CD4-positive, alpha-beta T cell (primary cell): ENCODE measurements at places on chromosomes 16 and 17.

- DNase-seq: no peak
Observed at GRCh38 chr16:85595812-85596502, 17.2 kb upstream of the GSE1 start.

DNA sequence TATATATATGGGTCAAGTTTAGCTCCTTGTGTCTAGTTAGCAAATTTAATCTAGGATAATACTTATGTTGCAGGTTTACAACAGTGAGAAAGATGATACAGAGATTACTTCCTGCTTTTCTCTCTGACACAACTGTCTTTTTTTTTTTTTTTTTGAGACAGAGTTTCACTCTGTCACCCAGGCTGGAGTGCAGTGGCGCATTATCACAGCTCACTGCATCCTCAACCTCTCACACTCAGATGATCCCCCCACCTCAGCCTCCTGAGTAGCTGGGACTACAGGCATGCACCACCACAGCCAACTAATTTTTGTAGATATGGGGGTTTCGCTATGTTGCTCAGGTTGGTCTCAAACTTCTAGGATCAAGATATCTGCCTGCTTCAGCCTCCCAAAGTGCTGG lies 706.9 kb upstream of the SOX9 start:
- no peak for DNase-seq

DNA sequence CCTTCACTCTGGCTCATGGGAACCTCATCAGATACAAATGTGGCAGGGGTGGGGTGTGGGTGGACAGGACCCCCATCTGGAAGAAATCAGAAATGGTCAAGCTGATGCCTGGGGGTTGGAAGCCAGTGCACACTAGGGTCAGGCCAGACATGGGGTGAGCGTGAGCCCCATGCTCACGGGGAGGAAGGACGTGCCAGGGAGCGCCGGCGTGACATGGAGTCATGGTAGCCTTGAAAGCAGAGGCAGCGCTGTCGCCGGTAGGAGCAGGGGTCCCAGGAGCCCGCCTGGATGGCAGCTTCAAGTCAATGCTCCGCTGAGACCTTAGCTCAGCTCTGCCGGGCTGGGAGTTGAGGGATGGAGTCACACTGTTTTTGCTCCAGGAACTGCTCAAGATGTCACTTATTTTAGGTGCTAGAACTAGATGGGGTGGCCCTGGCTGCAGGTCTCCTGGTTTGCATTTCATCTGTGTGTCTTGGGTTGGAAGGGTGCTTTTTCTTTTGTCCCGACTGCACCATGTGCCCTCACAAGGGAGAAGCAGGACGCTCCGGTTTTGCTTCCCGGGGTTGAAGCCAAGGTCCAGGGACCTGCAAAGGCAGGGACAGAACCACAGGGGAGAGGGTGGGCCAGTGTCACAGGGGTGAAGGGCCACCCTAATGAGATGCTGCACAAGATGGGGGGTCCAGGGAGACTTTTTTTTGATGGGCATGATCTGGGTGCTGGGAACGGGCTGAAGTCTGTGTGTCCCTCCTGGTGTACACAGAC lies 51.4 kb downstream of the USP22 start:
- peak; percentile 20 for DNase-seq

GRCh38 chr17:80937462-80938381 lies 53.9 kb upstream of the CHMP6 start:
- no peak for DNase-seq

DNA sequence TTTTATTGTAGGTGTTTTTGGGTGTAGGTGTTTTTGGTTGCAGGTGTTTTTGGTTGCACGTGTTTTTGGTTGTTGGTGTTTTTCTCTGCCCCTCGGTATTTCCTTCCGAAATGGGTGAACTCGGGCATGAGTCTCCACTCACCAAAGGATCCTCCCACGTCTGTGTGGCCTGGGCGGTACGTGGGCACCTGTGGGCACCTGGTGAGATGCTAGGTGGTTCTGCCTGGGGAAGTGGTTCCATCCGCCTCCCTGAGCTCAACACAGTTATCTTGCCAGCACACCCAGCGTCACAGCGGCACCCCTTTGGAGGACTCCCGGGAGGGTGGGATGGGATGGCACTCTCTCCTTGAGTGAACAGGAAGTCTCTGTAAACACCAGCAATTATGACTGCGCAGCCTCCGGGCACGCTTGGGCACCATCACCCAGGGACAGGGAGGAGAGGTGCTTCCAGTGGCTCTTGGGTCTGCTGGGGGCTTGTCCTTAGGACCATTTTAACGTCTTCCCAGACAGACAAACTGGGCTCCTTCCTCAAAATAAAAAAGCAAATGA lies 29.8 kb downstream of the COX4I1 start:
- no peak for DNase-seq

GRCh38 chr17:10421900-10422542 lies at the start of gene MYH8:
TSS of gene MYH8 (minus strand) at chr17:10421950. CDS start at chr17:10420227, 1,723 bp downstream.
- DNase-seq: no peak

DNA sequence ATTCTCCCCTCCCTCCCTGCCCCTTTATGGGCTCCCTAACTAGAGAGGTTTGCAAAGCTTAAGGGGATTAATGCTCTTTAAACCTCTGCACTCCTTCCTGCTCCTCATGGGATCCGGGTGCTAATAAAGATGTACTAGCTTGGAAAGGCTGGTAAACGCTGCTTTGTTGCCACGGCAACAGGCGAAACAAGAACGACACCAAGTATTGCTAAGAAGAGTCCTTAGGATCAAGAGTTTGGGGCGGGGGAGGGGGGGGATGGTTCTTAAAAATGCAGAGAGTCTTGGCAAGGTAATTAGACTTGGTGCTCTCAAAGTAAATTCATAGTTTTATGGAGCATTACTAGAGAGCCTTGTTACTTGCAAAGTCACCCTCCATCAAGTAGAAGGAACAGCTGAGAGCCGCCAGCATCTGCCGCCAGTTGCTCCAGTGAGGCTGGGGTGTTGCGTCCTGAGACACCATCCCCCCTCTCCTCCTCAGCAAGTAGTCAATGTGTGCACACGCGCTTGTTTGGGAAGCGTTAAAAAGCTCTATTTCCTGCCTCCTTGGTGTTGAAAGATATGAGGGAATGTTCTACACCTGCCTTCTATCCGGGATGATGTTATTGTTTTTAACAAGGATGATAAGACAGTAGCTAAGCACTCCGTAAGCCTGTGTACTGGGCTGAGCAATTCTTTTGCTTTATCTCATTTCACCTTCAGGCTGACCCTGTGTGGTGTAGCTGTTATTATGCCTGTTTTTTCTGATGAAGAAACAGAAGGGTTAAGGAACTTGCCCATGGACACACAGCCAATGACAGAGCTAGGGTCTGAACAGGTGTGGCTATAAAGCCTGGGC lies 190.9 kb downstream of the CCDC182 start:
- DNase-seq: no peak

GRCh38 chr17:4163951-4164350 lies 21.0 kb downstream of the CYB5D2 start:
- DNase-seq: no peak

DNA sequence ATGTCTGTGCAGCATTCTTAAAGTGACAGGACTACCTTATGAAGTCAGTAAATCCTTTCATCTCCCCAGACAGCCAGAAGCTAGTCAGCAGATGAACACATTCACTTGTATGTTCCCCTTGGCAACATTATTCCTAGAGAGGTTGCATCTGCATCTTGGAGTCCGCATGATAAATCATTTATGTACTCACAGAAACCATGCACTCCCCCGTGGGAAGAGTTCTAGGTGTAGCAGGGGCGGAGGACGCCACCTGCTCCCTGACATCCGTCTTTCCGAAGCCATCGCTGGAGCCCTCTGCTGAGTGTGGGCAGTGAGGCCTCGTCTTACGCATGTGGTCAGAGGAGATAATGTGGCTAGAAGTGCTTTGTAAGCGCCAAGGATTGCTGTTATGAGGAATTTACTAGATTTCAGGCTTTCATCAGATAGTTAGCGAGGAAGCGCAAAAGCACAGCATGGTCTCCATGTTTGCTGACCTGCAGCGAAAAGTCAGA lies 144.5 kb downstream of the RPTOR start:
- DNase-seq: no peak

- no peak for DNase-seq
Observed at GRCh38 chr17:27396941-27397340, 59.3 kb upstream of the KSR1 start.

GRCh38 chr16:66468321-66468965 lies 41.3 kb downstream of the BEAN1 start:
- no peak for DNase-seq

- DNase-seq: no peak
Observed at GRCh38 chr16:89709716-89710432, 8.4 kb upstream of the SPATA2L start.

- no peak for DNase-seq
Observed at GRCh38 chr16:75394941-75395340, 38.4 kb downstream of the CFDP1 start.

DNA sequence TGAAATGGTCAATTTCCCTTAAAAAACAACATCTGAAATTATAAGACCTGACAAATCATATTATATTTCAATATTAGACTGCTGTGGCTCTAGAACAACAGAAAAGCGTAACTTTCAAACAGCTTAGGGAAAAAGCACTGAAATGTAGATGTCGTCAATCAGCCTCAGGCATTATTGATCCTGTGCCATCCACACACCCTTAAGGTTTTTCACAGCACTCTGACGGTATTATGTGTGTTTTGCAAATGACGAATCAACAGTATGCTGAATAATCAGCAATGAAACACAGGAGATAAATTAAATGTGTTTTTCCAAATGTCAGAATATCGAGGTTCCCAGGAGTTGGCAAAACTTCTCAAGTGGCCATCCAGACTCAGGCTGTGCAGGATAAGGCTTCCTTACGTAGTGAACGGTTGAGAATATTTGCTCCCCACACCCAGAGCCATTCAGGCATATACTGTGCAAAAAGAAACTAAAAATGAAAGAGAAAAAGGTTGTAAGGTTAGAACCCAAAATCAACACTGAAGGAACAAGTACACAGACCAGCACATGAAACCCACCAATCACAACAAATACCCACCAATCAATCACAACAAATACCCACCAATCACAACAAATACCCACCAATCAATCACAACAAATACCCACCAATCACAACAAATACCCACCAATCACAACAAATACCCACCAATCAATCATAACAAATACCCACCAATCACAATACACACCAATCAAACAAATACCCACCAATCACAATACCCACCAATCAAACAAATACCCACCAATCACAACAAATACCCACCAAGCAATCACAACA lies 7.7 kb upstream of the MBTPS1 start:
- DNase-seq: no peak

- no peak for DNase-seq
Observed at GRCh38 chr17:10025976-10026901, 121.2 kb upstream of the RCVRN start.

DNA sequence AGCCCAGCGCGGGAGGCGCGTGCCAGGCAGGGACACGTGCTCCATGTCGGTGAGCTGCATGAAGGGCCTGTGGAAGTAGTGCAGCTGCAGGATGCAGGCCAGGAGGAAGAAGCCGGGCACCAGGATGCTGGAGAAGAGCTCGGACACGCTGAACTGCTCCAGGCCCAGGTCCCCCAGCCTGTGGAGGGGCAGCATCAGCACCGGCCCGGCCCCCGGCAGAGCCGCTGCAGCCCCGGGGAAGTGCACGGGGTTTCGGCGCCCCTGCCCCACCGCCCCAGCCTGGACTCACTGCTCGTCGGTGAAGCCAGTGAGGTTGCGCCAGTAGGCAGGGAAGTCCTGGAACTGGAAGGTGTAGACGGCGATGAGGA lies 28.0 kb downstream of the CTU2 start:
- DNase-seq: no peak

- DNase-seq: no peak
Observed at GRCh38 chr16:62225675-62226074, 189.4 kb upstream of the CDH8 start.

DNA sequence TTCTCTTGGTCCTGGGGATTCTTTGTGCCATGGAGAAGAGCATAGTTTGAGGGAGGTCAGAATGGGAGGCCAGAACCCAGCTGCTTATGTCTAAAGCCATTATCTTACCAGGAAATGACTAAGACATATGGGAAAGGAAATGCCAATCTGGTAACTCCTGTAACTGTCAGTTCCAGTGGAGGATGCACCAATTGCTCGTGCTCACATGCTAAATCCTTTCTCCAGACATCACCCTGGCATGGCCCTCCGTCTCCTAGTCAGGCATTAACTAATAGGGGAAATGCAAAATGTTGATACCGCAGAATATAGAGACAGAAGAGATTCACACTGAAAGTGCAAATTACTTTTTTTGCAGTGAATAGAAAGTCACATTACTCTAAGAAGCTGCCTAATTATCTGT lies 255.6 kb upstream of the HSBP1 start:
- DNase-seq: no peak

GRCh38 chr16:85673529-85674417 lies 15.0 kb downstream of the GINS2 start:
- DNase-seq: no peak

DNA sequence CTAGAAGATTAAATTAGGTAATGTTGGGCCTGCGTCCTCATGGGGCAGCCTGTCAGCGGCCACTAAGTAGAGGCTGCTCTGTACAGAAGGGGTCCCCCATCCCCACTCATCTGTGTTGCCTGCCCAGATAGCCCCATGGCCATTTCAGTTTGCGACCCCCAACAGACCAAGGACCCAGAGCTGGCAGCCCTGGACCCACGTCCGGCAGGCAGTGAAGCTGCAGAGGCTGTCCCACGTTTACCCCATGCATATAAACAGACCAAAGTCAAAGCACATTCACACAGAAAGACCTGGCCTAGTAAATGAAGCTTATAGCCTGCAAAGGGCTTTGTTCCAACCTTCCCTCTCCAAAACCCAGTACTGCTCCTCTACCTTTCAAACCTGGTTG lies 4.6 kb downstream of the PDF start:
- no peak for DNase-seq

DNA sequence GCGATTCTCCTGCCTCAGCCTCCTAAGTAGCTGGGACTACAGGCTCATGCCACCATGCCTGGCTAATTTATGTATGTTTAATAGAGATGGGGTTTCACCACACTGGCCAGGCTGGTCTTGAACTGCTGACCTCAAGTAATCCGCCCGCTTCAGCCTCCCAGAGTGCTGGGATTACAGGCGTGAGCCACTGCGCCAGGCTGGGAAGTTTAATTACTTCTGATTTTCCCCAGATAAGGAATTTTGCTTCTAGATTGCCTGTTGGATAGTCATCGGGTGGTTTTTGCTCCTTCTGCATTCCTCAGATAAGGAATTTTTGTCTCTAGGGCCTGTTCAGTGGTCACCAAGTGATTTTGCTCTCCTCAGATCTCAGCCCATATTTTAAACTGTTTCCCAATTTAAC lies 112.5 kb downstream of the MAP2K4 start:
- DNase-seq: no peak

DNA sequence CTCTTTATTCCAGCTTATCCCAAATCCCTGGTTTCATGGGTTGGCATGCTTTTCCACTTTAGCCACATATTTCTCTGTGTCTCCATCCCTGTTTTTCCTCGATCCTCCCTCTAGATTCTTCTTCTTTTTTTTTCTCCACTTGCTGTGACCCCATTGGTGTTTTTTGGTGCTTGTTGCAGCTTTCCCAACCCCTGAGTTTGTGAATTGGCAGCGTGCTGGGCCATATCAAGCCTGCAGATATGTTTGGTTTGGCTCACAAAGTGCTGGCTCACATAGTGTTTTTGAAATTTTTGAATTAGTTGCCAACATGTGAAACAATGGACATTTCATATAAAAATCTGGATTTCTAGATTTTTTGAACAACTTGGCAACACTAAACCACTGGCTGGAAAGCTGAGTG lies 8.8 kb downstream of the GPR139 start:
- no peak for DNase-seq
